ENCODE measurements at places on chromosomes 12 and 14. TPM values are rescaled to one million over a fixed set of nuclear protein-coding genes. Genes with fewer than 3 reads are reported as not detected.
A peak's percentile ranks its signal among the peaks of the same experiment; 100 is the strongest.

The ESRRB gene
- not detected for polyA plus RNA-seq

The CBLN3 gene
- 0.27 TPM for polyA plus RNA-seq

DNA sequence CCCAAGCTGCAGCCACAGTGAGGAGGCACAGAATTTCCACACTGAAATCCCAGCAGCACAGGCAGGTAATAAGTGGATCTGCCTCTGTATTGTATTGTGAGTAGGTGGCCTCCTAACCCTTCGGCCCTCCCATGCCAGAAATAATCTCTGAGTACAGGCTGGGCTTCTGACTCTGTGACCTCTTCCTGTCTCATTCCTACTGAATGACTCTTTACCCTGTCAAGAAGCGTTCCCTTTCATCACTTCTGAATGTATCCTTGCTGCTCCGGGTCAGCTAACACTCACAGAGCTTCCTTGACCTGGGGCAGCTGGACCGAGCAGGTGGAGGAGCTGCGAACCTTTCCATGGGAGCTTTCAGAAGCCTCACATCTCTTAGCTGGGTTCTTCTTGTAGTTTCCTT lies 119.6 kb downstream of the SLC8A3 start:
- no peak for DNase-seq
- no peaks in the 10 kb centered on the region for H3K27me3 ChIP-seq
- H3K27ac ChIP-seq, result no peak overlapping the region
- no peaks in the 10 kb centered on the region for H3K36me3 ChIP-seq
- H3K4me1 ChIP-seq, result no peaks in the 10 kb centered on the region

- peaks cover 1% of the 10 kb centered on the region for H3K27me3 ChIP-seq
- H3K36me3 ChIP-seq, result no peaks in the 10 kb centered on the region
- H3K27ac ChIP-seq, result no peak overlapping the region
- no peak overlapping the region for H3K4me3 ChIP-seq
- DNase-seq, result peak; percentile 16
Measured at GRCh38 chr12:59834659-59835474, 239.0 kb downstream of the SLC16A7 start.
